Activated CD4-positive, alpha-beta T cell treated with anti-CD3 and anti-CD28 coated beads, Interleukin-10, Interleukin-2, amounts not matched to agents 100 ng/mL and 50 ng/mL, durations not matched to agents 16 hours and 8 hours (primary cell): ENCODE measurements at places on chromosomes 16 and 17.

DNA sequence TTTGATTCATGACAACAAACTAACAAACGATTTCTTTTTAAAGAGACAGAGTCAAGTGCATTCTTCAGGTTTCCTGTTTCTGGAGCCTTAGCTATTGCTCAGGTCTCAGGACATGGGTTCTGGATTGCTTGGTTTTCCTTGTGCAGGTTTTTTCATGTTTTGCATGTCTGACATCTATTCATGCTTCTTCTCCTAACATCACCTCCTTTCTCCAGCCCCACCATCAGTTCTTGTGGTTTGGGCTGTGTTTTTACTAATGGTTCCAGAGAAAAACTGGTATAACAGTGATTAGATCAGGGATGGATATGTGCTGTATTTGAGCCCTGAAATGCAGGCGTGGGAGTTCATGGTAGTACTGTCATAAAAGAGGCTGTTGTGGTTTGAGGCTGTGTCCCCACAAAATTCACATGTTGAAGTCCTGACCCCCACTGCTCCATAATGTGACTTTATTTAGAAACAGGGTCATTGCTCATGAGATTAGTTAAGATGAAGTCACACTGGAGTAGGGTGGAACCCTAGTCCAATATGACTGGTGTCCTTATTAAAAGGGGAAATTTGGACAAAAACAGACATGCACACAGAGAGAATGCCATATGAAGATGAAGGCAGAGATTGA is 67.9 kb downstream of the IRX6 start:
- DNase-seq = no peak

DNA sequence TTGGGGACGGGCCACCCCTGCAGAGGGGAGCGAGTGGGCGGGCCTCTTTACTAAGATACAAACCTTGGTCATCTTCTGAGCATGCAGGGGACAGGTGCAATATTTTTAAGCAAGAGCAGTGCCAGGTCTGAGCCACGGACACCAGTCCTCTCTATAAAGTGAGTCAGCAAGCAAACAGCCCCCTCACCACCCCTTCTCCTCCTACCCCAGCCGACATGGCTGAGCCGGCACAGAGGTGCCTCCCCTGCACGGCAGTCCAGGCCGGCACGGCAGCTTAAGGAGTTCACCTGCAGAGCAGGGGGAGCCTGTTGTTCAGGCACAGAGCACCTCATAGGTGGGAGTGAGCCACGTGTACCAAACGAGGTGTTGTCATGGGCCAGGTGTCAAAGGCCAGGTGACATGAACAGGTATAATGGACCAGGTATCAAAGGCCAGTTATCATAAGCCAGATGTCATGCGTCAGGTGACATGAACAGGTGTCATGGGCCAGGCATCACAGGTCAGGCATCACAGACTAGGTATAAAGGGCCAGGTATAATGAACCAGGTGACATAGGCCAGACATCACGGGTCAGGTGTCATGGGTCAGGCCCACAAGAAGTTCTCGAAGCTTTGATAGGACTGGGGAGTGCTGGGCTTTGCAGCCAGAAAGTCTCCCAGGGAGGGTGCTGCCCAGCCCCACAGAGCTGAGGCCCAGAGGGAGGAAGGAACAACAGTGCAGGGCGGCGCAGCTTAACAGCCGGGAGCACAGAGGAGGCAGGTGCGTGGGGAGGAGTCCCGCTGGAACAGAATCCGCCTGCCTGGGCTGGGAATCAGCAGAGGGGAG is 42.6 kb upstream of the ZNF469 start:
- DNase-seq = no peak

GRCh38 chr17:266701-267667 is 85.5 kb upstream of the DOC2B start:
- DNase-seq = no peak

DNA sequence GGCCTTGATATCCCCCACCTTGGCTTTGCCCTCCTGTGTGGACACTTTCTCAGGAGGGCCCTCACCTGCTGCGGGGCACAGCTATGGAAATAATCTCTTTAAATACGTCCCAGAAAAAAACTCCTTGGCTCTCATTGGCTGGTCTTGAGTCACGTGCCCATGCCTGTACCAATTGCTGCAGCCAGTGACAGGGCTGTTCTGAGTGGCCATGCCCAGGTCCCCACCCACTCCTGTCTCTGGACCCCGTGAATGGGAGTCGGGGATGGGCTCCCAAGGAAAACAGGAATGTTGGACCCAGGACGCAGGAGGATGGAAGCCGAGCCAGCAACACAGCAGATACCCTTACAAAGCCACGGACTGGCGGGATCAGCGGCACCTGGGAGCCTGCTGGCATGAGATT is 53.1 kb upstream of the CDR2 start:
- DNase-seq = no peak

DNA sequence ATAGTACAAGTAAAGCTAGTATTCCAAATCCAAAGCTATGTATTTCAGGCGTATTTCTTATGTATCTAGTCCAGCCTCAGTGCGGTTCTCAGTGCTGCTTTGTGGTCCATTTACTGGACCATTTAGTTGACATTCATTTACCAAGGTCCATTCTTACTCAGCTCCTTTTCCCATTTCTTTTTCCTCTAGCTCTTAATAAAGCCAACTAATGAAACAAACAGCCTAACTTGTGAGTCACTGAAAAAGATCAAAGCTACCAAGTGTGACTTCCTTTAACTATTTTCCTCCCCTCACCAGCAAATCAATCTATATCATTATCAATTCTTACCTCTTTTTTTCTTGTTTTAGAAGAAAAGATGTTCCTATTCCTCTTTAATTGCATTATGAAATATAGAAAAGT is 64.0 kb downstream of the CYB561 start:
- no peak for DNase-seq

DNA sequence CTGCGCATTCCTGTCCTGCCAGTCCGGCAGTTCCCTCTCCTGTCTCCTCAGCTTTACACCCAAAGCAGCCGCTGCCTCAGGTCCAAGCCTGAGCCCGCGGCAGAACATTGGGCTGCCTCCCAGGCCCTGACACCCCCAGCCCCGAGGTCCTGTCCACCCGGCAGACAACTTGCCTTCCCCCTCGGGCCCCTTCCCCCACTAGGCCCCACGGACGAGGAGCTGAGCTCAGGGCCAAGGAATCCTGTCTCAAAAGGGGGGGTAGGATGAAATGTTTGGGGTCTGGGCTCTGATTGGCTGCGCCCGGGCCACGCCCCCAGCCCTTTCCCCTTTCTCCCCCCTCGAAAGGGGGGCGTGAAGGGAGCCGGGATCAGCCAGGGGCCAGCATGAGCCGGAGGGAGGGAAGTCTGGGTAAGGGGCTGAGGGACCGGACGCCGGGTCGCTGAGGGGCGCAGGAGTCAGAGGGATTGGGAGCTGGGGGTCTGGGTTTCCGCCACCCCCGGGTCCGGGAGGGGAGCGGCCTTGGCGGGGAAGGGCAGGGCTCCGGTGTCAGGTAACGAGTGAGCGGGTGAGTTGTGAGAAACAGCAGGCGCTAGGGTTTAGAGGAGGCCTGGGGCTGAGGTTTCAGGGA is at the start of gene CTF1:
TSS of gene CTF1 (plus strand) at position 354 of the 628 bp plus-strand sequence. CDS start at position 384, 30 bp downstream.
- DNase-seq = peak; percentile 17

DNA sequence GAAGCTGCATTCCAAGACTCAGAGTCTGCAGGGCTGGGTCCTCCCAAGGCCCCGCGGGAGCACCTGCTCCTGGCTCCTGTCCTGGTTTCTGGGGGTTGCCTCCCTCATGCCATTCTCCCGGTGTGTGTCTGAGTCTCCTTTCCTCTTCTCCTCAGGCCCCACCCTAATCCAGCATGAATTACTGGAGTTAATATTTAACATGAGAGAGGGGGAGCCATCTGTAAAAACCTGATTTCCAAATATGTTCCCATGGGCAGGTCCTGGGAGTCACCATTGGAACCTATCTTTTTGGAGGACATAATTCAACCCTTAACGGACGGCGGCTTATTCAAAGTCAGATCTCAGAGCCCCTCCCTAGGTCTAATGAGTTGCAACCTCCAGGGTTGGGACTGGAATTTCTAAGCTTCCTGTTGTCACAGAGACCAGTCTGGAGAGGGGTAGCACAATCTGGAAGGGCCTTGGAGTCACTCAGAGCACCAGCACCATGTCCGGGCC is 5.4 kb downstream of the C17orf99 start:
- no peak for DNase-seq

- no peak for DNase-seq
These were observed 2.6 kb upstream of the IL17C start for GRCh38 chr16:88635671-88636319.

- no peak for DNase-seq
These were observed 2.4 kb downstream of the TNRC6A start for GRCh38 chr16:24731722-24732419.

GRCh38 chr16:83136419-83136818 is 509.6 kb downstream of the CDH13 start:
- no peak for DNase-seq

DNA sequence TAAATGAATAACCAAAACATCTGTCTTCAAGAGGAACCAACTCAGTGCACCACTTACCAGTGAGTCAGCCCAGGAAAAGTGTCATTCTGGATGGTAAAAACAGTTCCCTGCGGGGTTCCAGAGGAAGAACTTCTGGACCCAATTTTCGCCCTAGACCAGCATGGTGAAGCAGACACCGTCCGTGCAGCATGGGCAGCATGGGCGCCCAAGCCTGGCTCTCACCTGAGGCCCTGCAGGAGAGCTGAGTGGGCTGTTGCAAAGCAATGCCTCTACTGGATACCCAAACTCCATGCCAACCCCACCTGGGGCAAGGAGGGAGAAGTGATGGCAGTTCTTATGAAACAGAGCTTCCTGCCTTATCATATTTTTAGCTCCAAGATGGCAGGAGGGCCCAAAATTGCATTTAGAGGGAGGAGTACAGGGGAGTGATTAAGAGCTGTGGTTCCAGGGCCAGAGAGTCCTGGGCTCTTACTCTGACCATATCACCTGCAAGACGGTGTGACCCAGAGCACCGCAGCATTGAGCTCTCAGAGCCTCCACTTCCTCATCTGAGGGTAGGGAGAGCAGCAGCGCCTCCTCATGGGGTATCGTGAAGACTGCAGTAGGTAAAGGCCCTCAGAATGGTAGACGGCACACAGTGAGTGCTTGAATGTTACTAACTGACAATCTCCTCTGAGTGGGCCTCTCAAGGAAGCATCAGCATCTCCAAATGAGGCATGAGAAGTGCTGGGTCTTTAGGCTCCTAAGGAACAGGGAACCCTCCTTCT is 16.6 kb upstream of the INPP5K start:
- DNase-seq = peak; percentile 35

GRCh38 chr17:17029938-17030337 is 12.3 kb upstream of the MPRIP start:
- DNase-seq = no peak

DNA sequence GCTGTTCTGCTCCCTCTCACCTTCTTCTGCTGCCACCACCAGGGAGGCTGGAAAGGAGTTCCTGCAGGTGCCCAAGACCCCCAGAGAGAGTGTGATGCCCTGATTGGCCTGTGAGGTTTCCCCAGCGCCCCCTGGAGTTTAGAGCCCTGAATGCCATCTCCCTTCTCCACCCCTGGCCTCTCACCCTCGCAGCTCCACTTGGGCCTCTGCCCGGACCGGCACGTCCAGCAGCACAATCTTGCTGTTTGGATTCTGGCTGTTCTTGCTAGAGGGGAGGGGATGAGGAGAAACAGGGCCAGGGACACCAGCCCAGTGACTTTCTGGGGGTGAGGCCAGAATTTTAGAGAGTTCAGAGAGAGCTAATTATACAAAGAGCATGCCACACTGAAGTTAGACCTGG is 12.5 kb upstream of the FAM171A2 start:
- peak; percentile 27 for DNase-seq

DNA sequence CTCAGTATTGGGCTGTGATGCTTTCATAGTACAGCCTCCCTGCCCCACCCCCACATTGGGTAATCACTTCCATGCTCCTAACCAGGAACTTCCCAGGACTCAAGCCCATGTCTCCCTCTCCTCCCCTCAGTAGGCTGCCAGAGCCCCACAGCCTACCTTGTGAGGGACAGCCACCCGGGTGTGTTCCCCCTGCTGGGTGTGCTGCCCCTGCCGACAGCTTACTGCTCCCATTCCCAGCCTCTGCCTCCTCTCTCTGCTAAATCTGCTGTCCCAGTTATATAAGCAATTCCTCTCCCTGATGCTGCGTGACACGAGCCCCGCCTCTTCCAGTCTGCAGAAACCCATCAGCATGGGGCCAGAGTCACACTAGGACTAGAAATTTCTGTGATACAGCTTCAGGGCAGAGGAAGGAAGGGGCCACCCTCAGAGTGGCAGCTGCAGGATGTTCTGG is at the start of gene RSKR:
TSS of gene RSKR (minus strand) at position 255 of the 451 bp plus-strand sequence. CDS start at position 231, 24 bp downstream.
- DNase-seq = no peak

GRCh38 chr17:79000396-79001189 is 9.0 kb downstream of the CANT1 start:
- DNase-seq = no peak

- no peak for DNase-seq
These were observed 24.3 kb downstream of the PELP1 start for GRCh38 chr17:4679658-4680057.

GRCh38 chr17:43010667-43011308 is 4.2 kb downstream of the IFI35 start:
- DNase-seq = no peak

- DNase-seq = peak; percentile 21
These were observed 15.7 kb upstream of the GPR139 start for GRCh38 chr16:20089246-20089965.

GRCh38 chr16:66961914-66962313 is 848 bp downstream of the CES3 start:
- peak; percentile 35 for DNase-seq

DNA sequence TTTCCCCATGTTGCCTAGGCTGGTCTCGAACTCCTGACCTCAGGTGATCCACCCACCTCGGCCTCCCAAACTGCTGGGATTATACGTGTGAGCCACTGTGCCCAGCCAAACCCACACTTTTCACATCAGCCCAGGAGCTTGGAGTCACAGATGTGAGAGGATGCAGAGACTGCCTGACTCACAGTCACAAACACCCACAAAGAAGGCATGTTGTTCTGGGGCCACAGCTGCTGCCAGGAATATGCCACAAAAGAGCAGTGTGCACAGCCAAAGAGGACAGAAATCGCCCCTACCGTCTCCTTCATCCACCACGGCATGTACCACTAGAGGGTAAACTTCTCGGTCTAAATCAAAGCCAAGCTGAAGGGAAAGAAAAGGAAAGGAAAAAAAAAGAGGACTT is 25.1 kb upstream of the FOXJ1 start:
- DNase-seq = no peak

DNA sequence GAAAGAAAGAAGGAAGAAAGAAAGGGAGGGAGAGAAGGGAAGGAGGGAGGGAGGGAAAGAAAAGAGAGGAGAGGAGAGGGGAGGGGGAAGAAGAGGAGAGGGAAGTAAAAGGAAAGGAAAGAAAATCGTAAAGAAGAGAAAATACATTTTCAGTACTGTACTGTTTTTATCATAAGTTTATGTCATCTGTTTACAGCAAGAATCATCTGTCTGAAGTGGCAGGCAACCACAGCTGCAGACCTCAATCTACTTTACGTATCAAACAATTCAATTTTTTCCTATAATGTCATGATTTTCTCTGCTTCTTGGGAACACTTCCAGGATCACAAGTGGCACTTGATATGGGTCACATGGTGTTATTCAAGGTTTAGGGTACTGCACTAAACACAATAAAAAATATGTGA is 58.3 kb downstream of the USP32 start:
- no peak for DNase-seq

- DNase-seq = no peak
These were observed 34.4 kb downstream of the N4BP1 start for GRCh38 chr16:48575471-48576050.
